ENCODE measurements at places on chromosomes 1 and 21.
A peak's percentile ranks its signal among the peaks of the same experiment; 100 is the strongest.

DNA sequence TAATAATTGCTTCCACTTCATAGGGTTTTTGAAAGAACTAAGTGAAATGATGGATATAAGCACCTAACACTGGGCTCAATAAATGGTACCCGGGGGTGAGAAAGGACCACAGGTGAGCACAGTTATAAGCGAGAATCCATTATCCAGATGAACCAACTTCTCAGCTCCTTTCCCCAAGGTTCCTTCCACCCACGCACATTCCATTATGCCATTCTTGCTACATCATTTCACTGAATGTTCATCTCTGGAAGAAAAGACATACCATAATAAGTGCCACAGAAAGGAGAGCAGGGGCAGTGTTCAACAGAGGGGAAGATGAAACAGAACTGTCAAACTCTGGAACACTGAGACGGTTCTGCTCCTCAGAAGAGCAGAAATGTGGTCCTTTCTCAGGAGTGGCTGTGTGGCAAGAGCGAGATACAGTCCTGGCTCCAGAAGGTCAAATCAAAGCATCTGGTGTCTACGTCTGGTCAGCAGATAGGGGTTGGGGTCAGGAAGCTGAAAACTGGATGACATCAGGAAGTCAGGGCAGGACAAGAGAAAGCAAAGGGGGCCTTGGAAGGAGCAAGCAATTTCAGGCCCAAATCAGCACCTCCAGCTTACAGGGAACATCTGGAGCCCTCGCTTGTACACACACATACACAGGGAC is 255.4 kb upstream of the TMEM51 start:
- DNase-seq, result no peak

DNA sequence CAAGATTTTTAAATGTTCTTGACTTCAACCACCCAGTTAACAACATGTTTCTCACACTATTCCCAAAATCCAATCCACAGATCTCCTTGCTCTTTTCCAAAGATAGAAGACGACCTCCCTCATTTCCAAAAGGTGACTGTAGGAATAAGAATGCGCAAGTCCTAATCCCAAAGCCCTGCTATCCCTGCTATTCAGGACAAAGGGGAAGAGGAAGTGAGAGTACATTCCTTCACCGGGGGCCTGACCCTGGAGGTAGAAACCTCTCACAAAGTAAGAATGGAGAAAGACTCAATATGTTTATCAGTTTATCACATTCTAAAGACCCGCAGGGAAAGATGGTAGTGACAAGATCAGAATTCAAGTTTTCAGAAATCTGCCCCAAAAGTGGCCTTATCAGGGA is 55.7 kb downstream of the PLEKHA6 start:
- DNase-seq, result no peak

- no peak for DNase-seq
Observed at GRCh38 chr1:47460456-47460855, 22.6 kb downstream of the FOXD2 start.

DNA sequence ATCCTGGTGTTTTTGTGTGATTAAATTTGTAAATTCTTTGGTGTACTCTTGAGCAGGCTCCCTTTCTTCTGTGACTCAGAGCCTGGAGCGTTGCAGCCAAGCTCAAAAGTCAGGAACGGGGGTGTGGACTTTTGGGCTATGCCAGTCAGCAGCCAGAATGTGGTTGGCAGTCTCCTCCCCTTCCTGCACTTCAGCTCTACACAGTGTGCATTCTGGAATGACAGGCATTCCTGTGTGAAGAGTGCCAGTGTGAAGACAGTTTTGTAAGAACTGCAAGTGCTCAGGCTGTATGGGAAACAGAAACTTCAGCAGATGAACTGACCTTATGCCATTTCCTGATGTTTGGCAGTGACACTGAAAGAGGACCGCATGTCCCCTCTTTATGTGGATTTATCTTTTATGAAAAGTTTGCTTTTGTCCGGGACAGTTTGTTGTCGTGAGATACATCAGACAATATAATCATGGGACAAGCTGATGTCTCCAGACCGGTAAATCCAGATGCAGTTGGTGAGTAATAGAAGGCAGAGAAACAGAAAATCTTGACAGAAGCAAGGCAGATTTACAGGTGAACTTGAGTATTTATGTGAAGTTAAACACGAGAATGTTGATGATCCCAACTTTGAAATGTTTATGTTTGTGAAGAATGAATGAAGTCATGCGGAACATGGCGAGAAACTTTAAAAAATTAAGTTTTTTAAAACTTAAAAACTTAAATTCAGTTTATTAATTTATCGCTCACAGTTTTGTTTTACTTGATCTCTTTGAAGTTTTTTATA is 67.7 kb upstream of the RCC1 start:
- DNase-seq, result no peak

GRCh38 chr1:206006946-206007345 is 3.8 kb upstream of the RAB7B start:
- no peak for DNase-seq

DNA sequence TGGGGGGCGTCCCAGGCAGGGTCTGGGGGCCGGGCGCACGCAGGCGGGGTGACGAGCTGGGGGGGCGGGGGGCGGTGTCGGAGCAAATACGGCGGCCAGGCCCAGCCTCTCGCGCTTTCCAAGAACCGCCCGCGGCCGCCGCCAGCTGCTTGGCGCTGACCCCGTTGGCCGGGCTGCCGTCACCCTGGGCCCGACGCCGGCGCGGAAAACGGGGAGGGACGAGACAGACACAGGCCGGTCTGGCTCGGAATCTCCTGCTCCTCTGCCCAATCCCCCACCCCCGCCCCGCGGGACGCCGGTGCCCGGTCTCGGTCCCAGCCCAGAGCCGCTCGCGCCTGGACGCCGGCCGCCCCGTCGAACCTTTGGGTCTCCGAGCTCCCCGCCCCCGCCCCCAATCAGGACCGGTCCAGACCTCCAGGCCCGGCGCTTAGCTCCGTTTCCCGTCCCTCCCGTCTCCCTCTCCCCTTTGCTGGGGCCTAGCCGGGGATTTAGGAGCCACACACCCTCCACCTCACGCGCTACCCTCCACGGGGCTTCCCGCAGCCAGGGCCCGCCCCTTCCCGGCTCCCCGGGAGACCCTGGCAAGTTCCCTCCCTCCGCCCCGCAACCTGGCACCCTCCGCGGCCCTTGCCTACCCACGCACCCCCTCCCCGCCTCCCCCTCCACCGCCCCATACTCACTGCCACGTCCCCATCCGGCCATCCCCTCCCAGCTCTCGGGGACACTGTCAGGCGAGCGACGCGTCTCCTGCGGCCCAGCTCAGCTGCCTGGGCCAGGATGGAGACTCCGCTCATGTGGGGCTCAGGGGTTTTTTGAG is 800 bp upstream of the MMP23B start:
- DNase-seq, result peak; percentile 34

GRCh38 chr1:63640633-63641567 is 47.7 kb downstream of the PGM1 start:
- no peak for DNase-seq

- no peak for DNase-seq
Observed at GRCh38 chr1:86089765-86090164, 66.8 kb downstream of the COL24A1 start.

DNA sequence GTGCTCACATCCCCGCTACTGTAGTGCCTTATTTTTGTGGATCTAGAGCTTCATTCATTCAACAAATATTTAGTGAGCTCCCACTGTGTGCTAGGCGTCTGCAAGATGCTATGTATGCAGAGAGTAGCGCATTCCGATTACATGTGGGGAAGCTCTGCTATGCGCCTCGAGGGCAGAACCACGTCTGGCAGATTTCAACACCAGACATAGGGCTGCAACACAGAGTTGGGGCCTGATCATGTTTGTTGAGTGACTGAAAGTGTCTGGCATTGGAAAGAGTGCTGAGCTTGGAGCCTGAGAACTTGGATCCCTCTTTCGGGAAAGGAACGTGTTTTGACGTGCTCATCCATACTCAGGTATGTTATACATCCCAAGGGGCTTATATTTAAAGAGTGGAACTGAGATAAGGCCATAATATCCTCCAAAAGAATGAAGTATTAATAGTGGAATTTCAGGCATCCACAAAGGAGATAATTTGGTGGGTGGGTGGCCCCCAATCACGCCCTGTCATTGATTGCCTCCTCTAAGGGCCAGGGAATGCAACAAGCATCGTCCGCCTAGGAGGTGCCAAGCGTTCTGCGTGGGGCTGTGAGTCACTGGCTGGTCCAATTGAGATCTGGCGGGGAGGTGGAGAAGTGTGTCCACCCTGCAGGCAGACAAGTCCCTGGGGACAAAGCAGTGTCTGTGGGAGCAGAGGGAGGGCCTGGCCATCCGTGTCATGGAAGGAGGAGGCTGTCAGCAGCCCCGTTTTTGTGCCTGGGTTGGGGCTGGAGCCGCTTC is 62.8 kb upstream of the ZBTB40 start:
- DNase-seq, result no peak

- DNase-seq, result no peak
Observed at GRCh38 chr1:200640963-200641401, 20.4 kb upstream of the KIF14 start.

GRCh38 chr1:186620566-186621350 is 59.5 kb downstream of the PTGS2 start:
- DNase-seq, result peak; percentile 31

GRCh38 chr1:94425821-94426484 is 7.8 kb downstream of the ABCD3 start:
- no peak for DNase-seq

DNA sequence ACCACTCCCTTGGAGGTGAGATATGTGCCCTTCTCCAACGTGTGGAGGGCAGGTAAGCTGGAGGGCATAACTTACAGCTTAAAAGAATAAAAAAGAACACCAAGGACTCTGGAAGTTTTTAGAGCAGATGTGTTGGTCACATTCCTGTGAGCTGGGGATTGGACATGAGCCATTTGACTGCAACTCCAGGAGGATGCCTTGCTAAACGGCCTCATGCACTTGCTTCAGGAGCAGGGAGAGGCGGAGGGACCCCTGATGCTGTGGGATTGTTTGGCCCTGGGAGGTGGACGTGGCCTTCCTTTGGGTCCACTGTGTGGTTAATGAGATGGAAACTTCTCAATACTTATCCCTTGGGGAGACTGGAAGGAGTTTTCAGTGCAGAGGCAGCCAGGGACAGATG is 185.6 kb downstream of the RHOU start:
- DNase-seq, result no peak

GRCh38 chr1:244304156-244304555 is 147.6 kb downstream of the ADSS2 start:
- DNase-seq, result no peak

- no peak for DNase-seq
Observed at GRCh38 chr1:156347331-156347730, 9.0 kb downstream of the TSACC start.

GRCh38 chr1:9589144-9589718 is 520 bp downstream of the TMEM201 start:
- peak; percentile 33 for DNase-seq

DNA sequence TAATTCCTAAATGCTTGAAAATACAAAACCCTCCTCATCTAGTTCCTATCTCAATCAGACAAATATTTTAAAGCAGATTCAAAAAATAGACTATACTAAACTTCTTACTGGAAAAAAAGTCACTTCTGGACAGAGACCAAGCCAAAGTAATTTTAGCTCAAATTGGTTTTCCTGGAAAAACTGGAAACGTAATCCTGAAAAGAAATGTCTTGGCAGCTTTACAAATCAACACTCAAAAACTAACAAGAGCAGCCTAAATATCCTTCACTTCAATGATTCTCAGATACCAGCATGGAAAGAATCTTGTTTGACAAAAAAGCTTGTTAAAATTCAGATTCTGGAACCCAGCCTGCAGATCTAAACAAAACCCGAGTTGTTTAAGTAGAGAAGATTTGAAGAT is 9.1 kb upstream of the GPR88 start:
- DNase-seq, result no peak

All from CD4-positive, alpha-beta T cell treated with Interferon alpha-2 for 1 hour (primary cell).